ENCODE measurements at places on chromosomes 11 and 22.

- no peak for DNase-seq
Observed at GRCh38 chr11:79481795-79482194, 41.0 kb upstream of the TENM4 start.

DNA sequence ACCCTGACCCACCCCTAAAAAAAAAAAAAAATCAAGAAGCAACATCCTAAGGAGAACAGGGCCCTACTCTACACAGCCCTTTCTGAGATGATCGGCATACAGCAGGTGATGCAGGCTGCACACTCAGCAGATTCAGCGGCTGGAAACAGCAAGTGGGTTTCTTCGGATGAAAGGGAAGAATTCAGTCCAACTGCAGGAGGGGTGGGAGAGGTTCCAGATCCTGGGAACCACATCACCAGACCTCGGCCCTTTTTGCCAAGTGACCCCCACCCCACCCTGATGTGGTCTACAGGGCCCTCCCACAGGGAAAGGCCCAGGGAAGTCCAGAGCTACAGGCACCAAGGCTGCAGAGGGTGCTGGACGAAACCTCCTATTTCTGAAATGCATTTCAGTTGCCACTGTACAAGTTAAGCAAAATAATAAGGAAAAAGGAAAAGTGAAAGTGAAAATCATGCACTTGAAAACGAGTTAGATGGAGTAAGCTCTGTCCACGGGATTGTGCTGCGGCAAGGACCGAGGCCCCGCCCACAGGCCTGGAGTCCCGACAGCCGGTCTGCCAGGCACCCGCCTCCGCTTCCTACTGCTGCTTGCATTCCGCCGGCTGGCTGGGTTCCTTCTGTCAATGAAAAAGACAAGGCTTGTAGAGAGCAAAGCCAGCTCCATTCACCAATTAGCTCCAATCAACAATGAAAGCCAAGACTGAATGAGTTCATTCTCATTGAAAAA, 16.0 kb upstream of the PHLDA2 start:
- DNase-seq = peak; percentile 82

GRCh38 chr11:97237151-97237550, 847.3 kb downstream of the JRKL start:
- DNase-seq = no peak

DNA sequence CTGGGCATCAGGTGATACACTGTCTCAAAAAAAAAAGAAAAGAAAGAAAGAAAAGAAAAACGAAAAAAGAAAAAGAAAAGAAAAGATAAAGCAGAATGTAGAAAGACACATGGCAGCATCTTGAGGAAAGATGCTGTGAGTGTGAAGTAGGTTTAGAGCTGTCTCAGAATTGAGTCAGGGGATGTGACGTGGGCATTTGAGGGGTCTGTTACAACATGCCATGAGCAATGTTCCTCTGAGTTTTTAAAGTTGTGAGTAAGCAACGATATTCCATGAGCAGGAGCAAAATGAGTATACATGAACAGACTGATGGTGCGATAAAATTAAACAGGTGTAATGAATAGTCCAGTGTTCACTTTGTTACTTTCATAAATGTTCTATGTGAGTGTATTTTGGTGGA, 11.3 kb upstream of the QSER1 start:
- no peak for DNase-seq

- DNase-seq = no peak
Observed at GRCh38 chr11:528815-529727, 6.3 kb downstream of the HRAS start.

DNA sequence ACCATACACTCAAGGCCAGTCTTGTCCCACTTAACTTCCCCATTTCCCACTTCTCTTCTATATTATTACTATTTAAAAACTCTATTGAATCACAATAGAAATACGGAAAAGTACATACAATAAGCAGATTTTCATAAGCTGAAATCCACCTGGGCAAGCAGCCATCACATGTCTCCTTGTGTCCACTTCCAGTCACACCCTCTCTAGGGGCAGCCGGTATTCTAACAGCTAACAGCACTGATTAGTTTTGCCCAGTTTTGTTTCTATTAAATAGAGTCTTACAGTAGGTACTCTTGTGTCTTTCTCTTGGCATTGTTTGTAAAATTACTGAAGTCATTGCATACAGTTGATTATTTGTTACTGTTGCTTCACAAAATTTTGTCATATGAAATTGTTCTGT, 37.8 kb downstream of the PPP6R3 start:
- no peak for DNase-seq

GRCh38 chr11:19241260-19242178, 774 bp upstream of the E2F8 start:
- DNase-seq = peak; percentile 33

DNA sequence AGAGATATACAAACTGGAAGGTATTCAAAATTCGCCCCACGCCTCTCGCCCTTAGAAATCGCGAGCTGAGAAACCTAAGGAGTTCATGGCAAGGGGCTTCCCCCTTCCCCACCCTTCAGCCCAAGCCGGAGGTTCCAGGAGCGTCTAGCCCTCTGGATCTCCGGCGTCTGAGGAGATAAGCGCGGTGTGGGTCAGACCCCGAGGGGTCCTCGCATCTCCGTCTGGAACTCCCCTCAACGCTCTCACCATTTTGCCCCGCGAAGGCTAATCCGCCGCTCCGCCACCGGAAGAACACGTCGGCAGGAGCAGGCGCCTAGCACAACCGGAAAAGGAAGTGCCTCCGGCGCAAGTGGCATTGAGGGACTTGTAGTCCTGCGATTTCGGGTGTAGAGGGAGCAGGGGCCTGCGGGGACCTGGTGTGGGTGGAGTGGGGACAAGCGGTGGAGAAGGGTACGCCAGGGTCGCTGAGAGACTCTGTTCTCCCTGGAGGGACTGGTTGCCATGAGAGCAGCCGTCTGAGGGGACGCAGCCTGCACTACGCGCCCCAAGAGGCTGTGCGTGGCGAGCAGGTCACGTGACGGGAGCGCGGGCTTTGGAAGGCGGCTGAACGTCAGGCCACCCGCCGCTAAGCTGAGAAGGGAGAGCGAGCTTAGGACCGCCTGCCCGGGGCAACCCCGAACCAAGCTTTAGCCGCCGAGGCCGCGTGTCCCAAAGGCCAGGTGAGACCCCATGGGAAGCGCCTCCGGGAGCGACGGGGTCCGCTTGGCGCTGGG, at the start of the genes FEN1 and TMEM258:
Gene FEN1 (plus strand): TSS at position 602 of the 773 bp plus-strand sequence. CDS start 2,451 bp downstream, outside the sequence.
Gene TMEM258 (minus strand): TSS at position 290 of the 773 bp plus-strand sequence. CDS start 41 bp downstream, at position 249.
- peak; percentile 83 for DNase-seq

DNA sequence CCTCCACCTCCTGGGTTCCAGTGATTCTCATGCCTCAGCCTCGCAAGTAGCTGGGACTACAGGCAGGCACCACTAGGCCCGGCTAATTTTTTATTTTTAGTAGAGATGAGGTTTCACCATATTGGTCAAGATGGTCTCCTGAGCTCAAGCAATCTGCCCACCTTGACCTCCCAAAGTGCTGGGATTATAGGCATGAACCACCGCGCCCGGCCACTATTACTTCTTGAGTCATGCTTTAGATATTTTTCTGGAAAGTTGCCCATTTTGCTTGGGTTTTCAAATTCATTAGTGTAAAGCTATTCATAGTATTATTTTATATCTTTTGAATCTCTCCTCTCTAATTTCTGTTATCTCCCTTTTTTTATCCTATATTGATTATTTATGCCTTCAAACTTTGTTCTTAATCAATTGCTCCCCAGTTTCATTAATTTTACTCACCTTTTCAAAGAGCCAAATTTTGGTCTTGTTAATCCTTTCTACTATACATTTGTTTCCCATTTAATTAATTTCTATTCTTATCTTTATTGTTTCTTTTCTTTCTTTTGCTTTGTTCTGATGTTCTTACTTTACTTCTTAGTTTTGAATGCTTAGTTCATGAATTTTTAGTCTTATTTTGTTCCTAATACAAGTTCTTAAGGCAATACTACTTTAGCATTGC, 10.3 kb upstream of the RAC2 start:
- DNase-seq = no peak

- DNase-seq = no peak
Observed at GRCh38 chr22:35661464-35661863, 13.2 kb downstream of the APOL6 start.

- no peak for DNase-seq
Observed at GRCh38 chr11:35647421-35648093, 15.0 kb upstream of the TRIM44 start.

GRCh38 chr11:103798026-103798425, 238.4 kb upstream of the DDI1 start:
- no peak for DNase-seq

DNA sequence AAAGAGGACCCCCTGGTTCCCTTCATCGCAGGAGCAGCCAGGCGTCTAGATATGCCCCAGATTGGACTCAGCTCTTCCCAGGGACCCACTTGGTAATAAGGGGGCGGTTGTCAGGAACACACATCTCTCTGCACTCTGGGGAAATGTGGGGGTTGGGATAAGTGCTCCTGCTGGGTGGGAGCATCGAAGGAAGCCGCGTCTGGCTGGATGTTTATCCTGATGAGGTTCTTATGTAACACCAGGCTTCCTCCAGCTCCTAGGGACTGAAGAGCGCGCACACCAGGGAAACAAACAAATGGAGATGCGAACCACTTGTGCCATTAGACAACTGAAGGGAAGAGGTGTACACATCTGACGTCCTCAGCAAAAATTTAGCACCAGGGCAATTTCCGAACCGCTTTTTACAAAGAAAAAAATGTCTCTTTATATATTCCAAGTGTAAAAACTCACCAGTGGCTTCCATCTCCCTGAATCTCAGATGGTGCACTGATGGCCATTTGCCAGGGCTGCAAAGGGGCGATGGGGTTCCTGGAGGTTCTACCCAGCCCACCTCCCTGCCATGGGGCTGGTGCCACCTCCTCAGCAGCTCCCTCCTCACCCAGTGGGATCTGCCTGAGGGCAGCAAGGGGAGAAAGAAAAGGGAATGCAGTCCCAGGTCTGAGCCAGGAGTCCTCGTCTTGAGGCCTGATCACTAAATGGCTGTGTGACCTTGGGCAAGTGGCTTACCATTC, 89.4 kb downstream of the PKNOX2 start:
- DNase-seq = no peak

- no peak for DNase-seq
Observed at GRCh38 chr11:119100246-119100970, 1.2 kb downstream of the DPAGT1 start.
